ENCODE measurements at places on chromosomes 3 and 15. TPM values are rescaled to one million over a fixed set of nuclear protein-coding genes. Genes with fewer than 3 reads are reported as not detected.

GRCh38 chr15:79539401-79539800 is 107.3 kb downstream of the MINAR1 start:
- no peak overlapping the region for H3K27ac ChIP-seq
- H3K4me1 ChIP-seq: no peaks in the 10 kb centered on the region
- DNase-seq: no peak
- no peaks in the 10 kb centered on the region for H3K36me3 ChIP-seq

GRCh38 chr15:74958908-74959585 is 2.5 kb upstream of the RPP25 start:
- peaks cover 17% of the 10 kb centered on the region for H3K4me1 ChIP-seq
- peaks cover 7% of the 10 kb centered on the region for H3K27me3 ChIP-seq
- H3K36me3 ChIP-seq: no peaks in the 10 kb centered on the region
- H3K4me3 ChIP-seq: no peak overlapping the region
- DNase-seq: no peak
- no peak overlapping the region for H3K27ac ChIP-seq

DNA sequence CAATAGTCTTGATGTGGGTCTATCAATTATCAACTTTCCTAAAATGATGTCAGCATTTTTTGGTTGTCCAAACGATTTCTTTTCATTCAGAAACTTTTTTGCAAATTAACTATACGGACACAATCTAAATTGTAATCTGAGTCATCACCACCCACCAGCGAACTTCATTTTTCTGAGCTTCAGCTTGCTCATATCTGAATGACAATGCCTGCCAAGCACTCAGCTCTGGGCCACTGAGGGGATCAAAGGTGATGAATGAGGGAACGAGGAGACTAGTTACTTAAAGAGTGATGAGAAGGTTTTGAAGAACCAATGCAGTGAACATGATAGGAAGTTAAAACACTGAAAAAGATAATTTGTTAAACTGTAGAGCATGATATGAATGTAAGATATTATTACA is 14.9 kb upstream of the TBC1D23 start:
- no peaks in the 10 kb centered on the region for H3K36me3 ChIP-seq
- no peak overlapping the region for H3K4me3 ChIP-seq
- no peaks in the 10 kb centered on the region for H3K4me1 ChIP-seq
- DNase-seq: no peak

Gene ZNF860
- 0.42 TPM for total RNA-seq

GRCh38 chr3:61483997-61484396 is 77.4 kb upstream of the PTPRG start:
- DNase-seq: no peak
- no peaks in the 10 kb centered on the region for H3K36me3 ChIP-seq
- H3K4me1 ChIP-seq: no peaks in the 10 kb centered on the region

DNA sequence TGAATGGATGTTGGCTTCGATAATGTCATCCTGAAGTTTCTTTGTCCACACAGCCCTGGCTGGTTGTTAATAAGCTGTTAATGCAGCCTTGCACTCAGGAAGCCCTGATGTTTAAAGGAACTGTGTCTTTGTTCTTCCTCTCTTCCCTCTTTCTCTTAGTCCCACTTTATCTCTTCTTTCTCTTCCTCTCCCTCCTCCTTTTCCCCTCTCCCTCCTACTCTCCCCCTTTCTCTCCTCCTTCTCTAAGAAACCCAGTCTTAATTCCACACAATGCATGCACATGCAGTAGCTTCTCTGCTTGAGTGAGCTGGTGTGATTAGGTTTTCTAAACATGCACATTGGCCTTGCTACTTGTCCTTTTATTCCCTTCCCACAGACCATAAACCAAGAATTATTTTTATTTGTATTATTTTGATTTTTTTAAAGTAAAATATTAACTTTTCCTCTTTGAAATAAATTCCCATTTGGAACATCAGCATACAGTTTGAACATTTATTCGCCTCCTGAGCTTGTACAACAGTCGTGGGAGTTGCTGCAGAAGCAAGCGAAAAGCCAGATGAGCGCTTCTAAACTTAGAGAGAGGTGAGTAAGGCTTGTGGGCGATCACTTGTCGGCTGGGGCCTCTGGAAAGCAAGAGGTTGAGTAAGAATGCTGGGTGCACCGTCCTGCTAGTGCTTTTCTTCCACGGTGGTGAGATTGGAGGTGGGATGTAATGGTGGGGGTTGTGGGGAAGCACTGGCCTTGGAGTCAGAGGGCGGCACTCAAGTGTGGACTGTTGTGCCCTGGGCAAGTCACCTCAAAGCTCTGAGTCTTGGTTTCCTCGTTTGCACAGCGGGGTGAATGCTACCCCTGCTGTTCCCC is 7.2 kb downstream of the GHRL start:
- H3K36me3 ChIP-seq: peaks cover 16% of the 10 kb centered on the region
- no peak for DNase-seq
- H3K4me3 ChIP-seq: no peak overlapping the region
- H3K27ac ChIP-seq: no peak overlapping the region

DNA sequence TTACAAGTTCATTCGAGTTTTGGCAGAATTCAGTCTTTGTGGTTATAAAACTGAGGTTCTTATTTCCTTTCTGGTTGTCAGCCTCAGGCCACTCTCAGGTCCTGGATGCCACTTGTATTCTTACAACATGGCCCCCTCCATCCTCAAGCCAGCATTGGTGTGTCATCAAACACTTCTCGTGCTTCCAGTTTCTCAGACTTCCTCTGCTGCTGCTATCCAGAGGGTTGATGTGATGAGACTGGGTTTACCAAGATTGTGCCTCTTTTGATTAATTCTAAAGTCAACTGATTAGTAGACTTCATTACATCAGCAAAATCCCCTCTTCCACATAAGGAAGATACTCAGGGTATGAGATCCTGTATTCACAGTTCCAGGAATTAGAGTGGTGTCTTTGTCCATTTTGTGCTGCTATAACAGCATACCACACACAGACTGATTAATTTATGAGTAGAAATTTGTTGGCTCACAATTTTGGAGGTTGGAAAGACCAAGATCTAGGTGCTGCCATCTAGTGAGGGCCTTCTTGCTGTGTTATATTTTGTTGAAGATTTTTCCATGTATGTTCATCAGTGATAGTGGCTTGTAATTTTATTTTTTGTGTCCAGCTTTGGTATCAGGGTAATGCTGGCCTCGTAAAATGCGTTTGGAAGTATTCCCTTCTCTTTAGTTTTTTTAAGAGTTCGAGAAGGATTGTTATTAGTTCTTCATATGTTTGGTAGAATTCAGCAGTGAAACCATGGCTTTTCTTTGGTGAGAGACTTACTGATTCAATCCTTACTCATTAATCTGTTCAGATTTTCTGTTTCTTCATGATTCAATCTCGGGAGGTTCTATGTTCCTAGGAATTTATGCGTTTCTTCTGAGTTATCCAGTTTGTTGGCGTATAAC is 11.1 kb downstream of the LRCH3 start:
- no peak for DNase-seq
- H3K4me1 ChIP-seq: no peaks in the 10 kb centered on the region
- H3K36me3 ChIP-seq: no peaks in the 10 kb centered on the region
- no peak overlapping the region for H3K27ac ChIP-seq
- H3K27me3 ChIP-seq: no peaks in the 10 kb centered on the region

- peaks cover 3% of the 10 kb centered on the region for H3K36me3 ChIP-seq
- H3K27me3 ChIP-seq: no peaks in the 10 kb centered on the region
- no peak for DNase-seq
- peak overlapping the region; percentile 24 for H3K27ac ChIP-seq
- peaks cover 14% of the 10 kb centered on the region for H3K4me1 ChIP-seq
These were observed 35.0 kb upstream of the COLQ start for GRCh38 chr3:15556512-15556911.

GRCh38 chr3:64398006-64398405 is 172.7 kb upstream of the PRICKLE2 start:
- no peaks in the 10 kb centered on the region for H3K27me3 ChIP-seq
- H3K4me1 ChIP-seq: no peaks in the 10 kb centered on the region
- no peak overlapping the region for H3K4me3 ChIP-seq
- H3K27ac ChIP-seq: no peak overlapping the region

DNA sequence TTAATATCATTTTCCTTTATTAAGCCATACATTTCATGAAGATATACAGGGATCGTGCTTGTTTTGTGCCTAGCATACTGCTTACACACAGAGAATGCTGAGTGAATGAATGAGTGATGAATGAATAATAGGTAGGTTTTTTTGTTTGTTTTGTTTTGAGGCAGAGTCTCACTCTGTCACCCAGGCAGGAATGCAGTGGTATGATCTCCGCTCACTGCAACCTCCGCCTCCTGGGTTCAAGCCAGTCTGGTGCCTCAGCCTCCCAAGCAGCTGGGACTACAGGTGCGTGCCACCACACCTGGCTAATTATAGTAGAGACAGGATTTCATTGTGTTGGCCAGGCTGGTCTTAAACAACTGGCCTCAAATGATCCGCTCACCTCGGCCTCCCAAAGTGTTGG is 400.0 kb downstream of the ROBO1 start:
- H3K27me3 ChIP-seq: no peaks in the 10 kb centered on the region
- no peak overlapping the region for H3K27ac ChIP-seq
- H3K36me3 ChIP-seq: no peaks in the 10 kb centered on the region
- no peak for DNase-seq
- no peak overlapping the region for H3K4me3 ChIP-seq
- H3K4me1 ChIP-seq: no peaks in the 10 kb centered on the region

GRCh38 chr3:147458995-147459704 is 50.0 kb downstream of the ZIC1 start:
- H3K4me1 ChIP-seq: no peaks in the 10 kb centered on the region

Data from liver (tissue), 10 donors.